Fibroblast of skin of scalp (primary cell): ENCODE measurements at places on chromosomes 2 and 18.

- DNase-seq: no peak
Observed at GRCh38 chr2:221343524-221343923, 228.6 kb downstream of the EPHA4 start.

GRCh38 chr18:34929336-34929780, 111.9 kb upstream of the MAPRE2 start:
- peak; percentile 53 for DNase-seq

- no peak for DNase-seq
Observed at GRCh38 chr18:34820360-34821065, 110.4 kb downstream of the DTNA start.

GRCh38 chr2:72007402-72007801, 140.3 kb downstream of the CYP26B1 start:
- no peak for DNase-seq

- DNase-seq: no peak
Observed at GRCh38 chr18:45241271-45241670, 374.0 kb upstream of the SLC14A2 start.

- no peak for DNase-seq
Observed at GRCh38 chr18:68784071-68784470, 13.8 kb upstream of the CCDC102B start.

GRCh38 chr2:205892665-205893259, 193.2 kb downstream of the INO80D start:
- DNase-seq: no peak

- no peak for DNase-seq
Observed at GRCh38 chr2:175247159-175247558, 65.6 kb upstream of the ATP5MC3 start.

- DNase-seq: peak; percentile 24
Observed at GRCh38 chr2:240579771-240580614, 6.5 kb upstream of the CAPN10 start.

GRCh38 chr2:112840068-112840445, 3.5 kb upstream of the IL1B start:
- DNase-seq: peak; percentile 39

GRCh38 chr2:109374548-109375130, 239.1 kb downstream of the SEPTIN10 start:
- no peak for DNase-seq

- no peak for DNase-seq
Observed at GRCh38 chr2:60838481-60838880, 42.9 kb upstream of the REL start.

- no peak for DNase-seq
Observed at GRCh38 chr2:181686576-181687185, 6.4 kb upstream of the NEUROD1 start.

- DNase-seq: peak; percentile 86
Observed at GRCh38 chr2:175154661-175155082, 13.3 kb downstream of the ATF2 start.

- peak; percentile 70 for DNase-seq
Observed at GRCh38 chr2:72112401-72112800, 35.3 kb downstream of the CYP26B1 start.

DNA sequence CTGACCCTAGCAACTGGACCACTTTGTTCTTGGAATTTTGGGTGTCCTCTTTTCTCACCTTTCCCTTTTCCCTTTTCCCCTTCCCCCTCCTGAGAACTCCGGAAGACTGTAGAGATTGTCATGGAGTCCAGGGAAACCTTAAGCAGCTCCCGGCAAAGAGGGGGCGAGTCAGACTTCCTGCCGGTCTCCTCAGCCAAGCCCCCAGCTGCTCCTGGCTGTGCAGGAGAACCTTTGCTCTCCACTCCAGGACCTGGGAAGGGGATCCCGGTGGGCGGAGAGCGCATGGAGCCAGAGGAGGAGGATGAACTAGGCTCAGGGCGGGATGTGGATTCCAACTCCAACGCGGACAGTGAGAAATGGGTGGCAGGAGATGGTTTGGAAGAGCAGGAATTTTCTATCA, 20.5 kb downstream of the SETBP1 start:
- DNase-seq: no peak

- DNase-seq: no peak
Observed at GRCh38 chr2:241994556-241995213, 125.2 kb downstream of the RTP5 start.

- peak; percentile 27 for DNase-seq
Observed at GRCh38 chr2:124476291-124476690, 451.2 kb downstream of the CNTNAP5 start.

- DNase-seq: no peak
Observed at GRCh38 chr2:239654266-239654665, 253.4 kb upstream of the HDAC4 start.

GRCh38 chr18:51020536-51020935, 9.5 kb upstream of the SMAD4 start:
- DNase-seq: no peak

DNA sequence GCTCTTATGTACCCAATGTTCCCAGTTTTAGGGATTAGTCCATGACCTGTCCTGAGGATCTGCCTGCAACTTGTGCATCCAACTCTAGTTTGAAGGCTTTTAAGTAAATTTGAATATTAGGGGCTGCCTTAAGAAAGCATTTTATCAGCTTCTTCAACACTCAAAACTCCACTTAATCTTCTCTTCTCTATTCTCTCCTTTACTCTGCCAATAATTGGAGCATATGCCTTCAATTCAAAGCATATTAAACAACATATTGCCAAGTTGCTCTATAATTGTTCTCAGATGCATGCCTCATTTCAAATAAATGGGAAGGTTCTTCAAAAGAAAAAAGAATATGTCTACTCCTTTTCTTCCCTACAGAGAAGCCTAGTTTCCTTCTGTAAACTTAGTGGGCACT, 84.8 kb upstream of the NCKAP5 start:
- DNase-seq: no peak

DNA sequence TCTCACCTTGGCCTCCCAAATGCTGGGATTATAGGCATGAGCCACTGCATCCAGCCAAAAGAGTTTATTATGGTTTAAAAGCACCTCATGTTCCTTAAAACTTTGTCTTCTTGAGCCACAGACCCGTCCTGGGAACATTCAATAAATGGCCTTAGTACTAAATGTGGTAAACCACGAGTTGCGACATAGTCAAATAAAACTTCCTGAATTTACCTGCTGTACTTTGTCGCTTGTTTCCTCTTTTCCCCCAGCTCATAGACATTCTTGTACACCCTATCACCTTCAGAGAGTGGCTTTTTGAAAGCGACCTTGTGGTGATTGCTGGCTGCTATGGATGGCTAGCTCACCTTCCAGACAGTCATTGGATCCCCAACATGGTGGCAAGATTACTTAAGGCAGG, 310.4 kb downstream of the LRRTM1 start:
- no peak for DNase-seq

GRCh38 chr2:177595126-177595845, 202.7 kb downstream of the AGPS start:
- no peak for DNase-seq

DNA sequence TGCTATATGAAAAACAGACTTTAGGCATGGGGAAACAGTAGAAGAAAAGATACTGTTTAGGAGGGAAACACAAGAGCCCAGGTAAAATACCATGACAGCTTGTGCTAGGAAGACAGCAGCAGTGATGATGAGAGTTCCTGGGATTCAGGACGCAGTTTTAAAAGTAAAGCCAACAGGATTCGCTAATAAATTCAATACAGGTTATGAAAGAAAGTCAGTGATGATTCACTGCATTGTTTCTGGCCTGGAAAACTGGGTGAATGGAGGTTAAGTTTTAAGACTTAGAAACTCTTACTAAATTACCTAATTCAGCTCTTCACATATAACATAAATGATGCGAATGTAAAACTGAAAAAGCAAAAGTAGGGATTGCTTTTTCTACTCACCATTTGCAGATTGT, 27.9 kb upstream of the RNU4ATAC start:
- no peak for DNase-seq

DNA sequence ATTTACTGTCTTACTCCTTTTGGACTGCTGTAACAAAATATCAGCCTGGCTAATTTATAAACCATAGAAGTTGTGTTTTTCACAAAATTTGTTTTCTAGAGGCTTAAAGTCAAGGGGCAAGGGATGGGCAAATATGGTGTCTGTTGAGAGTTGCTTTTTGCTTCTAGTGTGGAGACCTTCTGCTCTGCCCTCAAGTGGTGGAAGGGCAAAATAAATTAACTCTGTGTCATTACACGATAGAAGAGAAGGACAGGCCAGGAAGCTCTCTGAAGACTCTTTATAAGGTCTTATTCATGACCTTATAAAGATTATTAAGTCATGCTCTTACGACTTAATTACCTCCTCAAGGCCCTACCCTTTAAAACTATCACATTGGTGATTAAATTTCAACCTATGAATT, 181.2 kb upstream of the LRATD1 start:
- DNase-seq: no peak

GRCh38 chr2:11406267-11406957, 59.5 kb downstream of the E2F6 start:
- DNase-seq: peak; percentile 94

- no peak for DNase-seq
Observed at GRCh38 chr18:31647127-31647753, 37.1 kb downstream of the B4GALT6 start.

DNA sequence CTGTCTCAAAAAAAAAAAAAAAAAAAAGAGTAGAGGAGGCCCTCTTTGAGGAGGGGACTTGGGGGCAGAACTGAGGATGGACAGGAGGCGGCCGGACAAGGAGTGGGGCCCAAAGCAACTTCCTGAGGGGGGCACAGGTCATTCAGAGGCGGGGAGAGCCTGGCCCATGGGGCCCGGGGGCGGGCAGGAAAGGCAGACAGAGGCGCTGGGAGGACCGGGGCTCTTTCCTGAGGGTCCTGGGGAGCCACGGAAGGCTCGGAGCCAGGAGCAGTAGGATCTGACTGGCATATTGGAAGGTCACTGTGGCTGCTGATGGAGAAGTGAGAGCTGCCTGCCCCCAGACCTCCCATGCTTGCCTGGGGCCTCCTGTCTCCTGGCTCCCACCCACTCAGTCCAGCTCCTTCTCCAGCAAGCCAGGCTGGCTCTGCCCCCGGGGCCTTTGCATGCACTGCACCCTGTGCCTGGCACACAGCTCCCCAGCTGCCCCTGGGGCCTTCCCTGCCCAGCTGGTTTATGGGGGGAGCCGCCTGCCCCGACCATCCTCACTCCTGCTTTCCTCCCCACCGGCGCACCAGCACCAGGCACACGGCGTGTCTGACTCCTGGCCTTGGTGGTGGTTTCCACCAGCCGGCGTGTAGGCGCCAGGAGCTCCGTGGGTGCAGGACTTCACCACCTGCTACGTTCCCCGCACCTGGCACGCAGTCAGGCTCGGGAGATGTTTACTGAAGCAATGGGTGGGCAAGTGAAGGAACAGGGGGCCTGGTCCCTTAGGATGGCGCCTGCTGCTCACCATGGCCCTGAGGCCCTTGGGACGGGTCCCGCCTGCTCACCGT, 5.6 kb downstream of the ESPNL start:
- DNase-seq: no peak

GRCh38 chr2:24712296-24712695, 80.9 kb downstream of the PTRHD1 start:
- DNase-seq: no peak

GRCh38 chr2:1824202-1824905, 80.0 kb upstream of the PXDN start:
- DNase-seq: no peak

- DNase-seq: no peak
Observed at GRCh38 chr2:61478086-61478485, 7.2 kb upstream of the USP34 start.

GRCh38 chr2:128346291-128347170, 27.9 kb upstream of the HS6ST1 start:
- DNase-seq: no peak

- DNase-seq: peak; percentile 49
Observed at GRCh38 chr18:23499291-23499781, 4.0 kb upstream of the RMC1 start.

GRCh38 chr2:138444411-138444810, 57.2 kb upstream of the SPOPL start:
- no peak for DNase-seq
